ENCODE measurements at places on chromosomes 12 and 14.

- no peak for DNase-seq
Measured at GRCh38 chr12:32110942-32111341, 4.3 kb downstream of the BICD1 start.

GRCh38 chr12:55043542-55043941 lies 23.8 kb downstream of the NEUROD4 start:
- no peak for DNase-seq

- DNase-seq, result no peak
Measured at GRCh38 chr14:52079239-52079959, 10.5 kb upstream of the NID2 start.

- DNase-seq, result no peak
Measured at GRCh38 chr12:25615119-25615518, 62.0 kb upstream of the LMNTD1 start.

DNA sequence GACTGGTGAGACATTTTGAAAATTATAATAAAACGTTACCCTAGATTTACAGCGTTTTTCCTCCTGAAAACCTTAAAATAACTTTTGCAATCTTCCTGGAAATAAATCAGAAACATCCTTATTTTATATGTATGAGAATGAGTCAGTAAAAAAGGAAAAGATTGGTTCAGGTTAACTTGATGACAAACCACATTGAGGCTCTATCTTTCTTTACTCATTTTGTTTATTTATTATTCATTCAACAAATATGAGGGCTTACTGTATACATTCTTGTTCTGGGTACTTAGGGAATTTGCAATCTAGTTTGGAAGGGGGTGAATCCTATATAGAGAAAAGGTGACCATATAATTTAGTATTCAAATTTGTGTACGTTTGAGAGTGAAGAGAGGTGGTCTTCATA lies 156.6 kb downstream of the UNC79 start:
- DNase-seq, result no peak

GRCh38 chr14:71856199-71856919 lies 75.9 kb upstream of the RGS6 start:
- DNase-seq, result no peak

DNA sequence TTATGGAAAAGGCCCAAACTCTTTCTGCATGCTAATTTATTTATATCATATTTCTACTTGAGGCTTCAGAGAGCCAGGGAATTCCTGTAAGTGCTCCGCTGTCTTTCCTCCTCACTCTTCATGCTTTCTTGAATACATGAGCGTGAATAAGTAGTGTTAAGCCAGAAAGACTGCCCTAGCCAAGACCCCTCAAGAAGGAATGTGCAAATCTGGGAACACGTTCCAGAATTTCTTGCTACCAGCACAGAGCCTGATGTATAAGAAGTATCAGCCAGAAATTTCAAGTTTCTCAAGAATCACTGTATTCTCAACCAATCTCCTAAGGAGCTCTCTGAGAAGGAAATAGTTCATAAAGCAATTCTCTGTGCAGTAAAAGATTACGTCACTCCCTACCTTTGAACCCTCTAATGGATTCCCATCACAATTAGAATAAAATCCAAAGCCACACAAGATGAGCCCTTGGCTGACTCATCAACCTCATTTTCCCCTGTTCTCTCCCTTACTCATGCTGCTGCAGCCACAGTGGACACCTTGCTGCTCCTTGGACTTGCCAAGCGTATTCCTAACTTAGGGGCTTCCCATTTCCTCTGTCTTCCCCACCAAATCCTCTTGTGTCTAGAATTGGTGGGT lies 6.9 kb upstream of the TSPAN8 start:
- DNase-seq, result no peak

- no peak for DNase-seq
Measured at GRCh38 chr12:20643822-20644221, 51.3 kb upstream of the SLCO1C1 start.

DNA sequence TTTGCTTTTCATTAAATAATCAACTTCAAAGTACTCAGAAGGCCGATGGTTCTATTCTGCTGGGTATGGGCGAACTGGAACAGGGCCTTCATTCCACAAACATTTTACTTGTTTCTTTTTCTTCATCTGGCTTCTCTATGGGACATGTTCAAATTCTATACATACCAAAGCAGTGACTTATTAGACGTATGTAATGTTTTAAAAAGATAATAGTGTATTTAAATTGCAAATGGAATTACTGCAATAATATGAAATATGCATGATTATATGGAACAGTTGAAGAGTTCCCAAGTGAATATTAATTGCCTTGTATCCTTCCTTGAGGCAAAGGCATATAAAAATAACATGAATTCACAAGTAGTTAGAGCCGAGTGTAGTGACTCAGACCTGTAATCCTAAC lies 75.5 kb downstream of the FAR2 start:
- DNase-seq, result no peak

DNA sequence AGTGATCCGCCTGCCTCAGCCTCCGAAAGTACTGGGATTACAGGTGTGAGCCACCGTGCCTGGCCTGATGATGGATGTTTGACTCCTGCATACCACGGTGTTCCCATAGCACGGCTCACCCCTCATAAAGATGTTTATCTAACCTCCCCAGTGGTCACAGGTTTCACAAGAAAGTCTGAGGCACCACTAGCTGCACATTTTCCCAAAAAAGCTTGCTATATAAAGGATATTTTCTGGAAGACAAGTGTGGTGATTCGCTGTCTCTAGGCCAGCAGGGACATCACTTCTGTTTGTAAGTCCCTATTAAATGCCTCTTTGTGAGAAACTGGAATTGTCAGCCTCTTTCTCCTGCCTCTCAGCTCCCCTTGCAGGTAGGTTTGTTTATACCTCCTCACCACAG lies 18.3 kb downstream of the PLEK2 start:
- no peak for DNase-seq

DNA sequence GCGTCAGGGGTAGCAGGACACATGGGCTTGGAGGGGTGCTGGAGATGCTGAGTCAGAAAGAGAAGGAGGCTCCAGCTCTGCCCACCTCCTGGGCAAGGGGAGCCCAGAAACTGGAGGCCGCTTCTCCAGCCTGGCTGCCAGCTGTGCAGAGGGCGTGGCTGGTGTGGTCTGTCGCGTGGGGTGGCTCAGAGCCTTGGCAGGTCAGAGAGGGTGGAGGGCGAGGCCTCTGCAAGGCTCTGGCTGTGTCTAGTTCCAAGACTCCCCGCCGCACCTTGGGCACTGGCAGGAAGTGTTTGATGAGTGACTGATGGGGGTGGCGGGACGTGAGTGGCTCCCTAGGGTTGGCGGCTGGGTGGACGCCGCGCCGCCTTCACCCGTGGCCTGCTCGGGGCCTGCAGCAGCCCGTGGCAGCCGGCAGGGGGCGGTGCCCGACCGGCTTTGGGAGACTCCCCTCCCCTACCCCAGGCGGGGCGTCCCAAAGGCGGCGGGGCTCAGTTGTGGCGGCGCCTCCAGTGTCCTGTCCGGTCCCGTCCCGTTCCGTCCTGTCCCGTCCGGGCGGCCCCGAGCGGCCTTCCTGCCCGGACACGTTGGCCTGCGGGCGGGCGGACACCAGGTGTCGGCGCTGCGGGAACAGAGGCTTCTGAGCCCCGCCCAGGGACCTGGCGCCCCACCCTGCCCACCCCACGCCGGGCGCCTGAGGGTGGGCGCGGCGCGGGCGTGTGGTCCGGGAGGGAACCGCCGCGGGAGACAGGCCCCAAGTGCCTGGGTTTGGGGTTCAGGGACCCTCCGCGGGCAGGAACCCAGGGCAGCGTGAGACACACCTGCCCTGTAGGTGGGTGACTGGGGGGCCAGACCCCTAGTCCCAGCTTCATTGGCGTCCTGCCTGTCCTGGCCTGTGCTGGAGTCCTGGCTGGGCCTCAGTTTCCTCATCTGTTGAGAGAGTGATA lies 39.7 kb downstream of the KRT80 start:
- DNase-seq, result no peak

DNA sequence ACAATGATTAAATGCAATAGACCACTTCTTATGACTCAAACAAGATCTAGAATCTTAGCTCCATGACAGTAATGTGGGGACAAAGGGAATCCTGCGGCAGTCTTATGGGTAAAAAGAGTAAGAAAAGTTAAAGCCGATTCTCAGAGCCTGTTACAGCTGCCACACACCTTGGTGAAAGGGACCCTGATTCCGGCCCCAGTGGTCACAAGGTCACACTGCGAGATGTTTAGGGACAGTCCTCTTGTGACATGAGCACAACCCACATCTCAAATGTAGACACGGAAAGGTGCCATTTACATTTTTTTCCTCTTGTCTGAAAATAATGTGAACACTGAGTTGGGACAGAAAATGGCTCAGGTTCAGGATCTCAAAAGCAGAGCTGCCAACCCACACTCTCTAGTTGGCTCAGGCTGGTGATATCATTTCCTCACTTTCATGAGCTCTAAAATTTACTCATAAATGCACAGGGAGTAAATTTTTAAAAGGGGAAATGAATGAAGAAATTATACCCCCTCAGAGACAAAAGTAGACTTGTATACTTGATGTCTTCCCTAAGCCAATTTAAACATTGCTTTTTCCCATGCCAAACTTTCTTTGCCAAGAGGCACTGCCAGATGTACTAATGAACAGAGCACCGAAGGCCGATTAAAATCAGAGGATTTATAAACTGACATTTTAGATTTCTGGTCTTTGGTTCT lies 113.1 kb upstream of the OVCH1 start:
- peak; percentile 81 for DNase-seq

GRCh38 chr14:68854421-68854820 lies 61.6 kb upstream of the ZFP36L1 start:
- no peak for DNase-seq

DNA sequence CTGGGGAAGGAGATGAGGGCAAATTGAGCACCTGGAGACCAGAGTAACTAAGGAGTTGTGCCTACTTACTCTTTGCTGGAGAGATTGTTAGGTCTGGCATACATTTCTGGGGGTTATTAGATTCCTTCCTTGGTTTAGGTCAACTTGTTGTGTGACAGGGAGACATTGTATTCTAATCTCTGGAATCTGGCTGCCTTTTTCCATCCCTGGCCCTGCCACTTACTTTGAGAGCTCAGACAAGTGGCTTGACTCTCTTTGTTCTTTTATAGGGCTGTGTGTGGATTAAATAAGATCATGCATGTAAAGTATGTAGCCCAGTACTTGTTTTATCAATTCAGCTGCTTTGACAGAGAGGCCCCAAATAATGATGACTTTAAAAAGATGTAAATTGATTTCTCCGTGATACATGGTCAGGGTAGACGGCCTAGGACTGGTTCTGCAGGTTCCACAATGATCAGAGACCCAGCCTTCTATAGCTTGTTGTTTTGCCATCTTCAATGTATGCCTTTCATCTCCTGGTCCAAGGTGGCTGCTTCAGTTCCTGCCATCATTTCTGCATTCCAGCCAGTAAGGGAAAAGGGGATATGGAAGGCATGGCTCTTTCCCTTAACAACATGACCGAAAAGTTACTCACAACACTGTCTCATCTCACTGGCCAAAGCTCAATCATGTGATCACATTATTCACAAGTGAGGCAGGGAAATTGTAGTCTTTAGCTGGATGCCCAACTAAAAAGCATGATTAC lies 72.6 kb downstream of the CHST11 start:
- no peak for DNase-seq

GRCh38 chr12:103858953-103859601 lies 18.0 kb upstream of the NT5DC3 start:
- DNase-seq, result no peak

DNA sequence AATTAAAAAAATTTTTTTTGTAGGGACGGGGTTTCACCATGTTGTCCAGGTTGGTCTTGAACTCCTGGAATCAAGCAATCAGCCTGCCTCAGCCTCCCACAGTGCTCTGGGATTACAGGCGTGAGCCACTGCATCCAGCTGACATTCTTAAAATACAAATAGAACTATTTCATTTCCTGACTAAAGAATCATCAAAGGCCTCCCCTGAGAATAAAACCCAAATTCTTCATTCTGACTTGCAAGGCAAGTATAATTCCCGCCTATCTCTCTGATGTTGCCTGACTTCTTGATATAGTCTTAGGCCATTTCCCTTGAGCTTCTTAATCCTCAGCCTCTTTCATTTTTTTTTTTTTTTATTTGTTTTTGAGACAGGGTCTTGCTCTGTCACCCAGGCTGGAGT lies 4.4 kb upstream of the BICD1 start:
- no peak for DNase-seq

- DNase-seq, result no peak
Measured at GRCh38 chr12:71475280-71475679, 35.7 kb downstream of the LGR5 start.

- peak; percentile 0 for DNase-seq
Measured at GRCh38 chr12:46661110-46661845, 164.5 kb downstream of the SLC38A4 start.

DNA sequence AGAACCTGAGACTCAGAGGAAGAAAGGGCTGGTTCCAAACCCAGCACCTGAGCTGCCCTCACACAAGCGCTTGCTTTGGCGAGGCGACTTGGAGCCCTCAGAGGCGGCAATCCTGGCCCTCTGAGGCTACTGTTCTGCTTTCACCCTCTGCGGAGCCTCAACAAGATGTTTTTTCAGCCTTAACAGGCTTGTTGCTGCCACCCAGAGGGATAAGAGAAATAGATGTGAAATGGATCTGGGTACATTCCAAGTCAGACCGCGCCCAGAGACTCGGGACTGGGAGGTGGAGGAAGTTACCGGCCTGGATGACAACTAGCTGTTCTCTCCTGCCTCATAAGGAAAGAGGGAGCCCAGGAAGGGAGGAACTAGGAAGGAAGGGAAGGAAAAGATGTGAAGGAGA lies 89.6 kb downstream of the TTC7B start:
- DNase-seq, result peak; percentile 29

DNA sequence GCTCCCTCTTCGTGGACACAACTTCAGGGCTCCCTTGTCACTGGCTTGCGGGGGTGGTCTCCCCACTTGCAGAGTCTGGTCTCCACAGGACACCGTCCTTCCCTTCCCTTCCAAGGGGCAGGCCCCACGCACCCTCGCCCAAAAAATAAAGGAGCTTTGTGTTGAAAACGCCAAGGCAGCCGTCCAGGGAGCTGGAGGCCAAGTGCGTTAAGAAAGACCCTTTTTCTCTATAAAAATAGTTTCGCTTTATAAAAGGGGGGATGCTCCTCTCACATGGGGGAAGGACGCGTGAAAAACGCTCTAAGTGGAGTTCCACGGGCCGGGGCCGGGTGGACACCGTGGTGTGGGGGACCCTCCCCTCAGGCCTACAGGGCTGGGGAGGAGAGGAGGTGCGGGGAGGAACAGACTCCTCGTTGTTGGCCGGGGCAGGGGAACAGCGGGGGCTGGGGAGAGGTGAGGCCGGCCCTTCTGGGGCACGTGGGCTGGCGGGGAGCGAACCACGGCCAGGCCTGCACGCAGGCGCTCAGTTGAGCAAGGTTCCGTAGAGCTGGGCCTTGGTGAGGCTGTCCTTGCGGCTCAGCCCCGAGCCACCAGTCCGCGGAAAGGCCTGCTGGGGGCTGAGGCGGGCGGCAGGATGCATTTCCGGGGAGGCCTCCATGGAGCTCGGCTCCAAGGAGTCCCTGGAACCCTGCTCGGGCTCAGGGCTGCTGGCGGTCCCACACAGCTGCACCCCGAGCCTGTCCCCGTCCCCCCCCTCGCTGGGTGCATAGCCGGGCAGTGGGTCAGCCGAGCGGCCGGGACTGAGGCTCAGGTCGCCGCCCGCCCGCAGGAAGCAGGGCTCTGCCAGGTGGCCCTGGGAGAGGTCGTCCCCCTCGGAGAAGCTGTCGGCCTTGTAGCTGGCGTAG lies 49.5 kb downstream of the BEGAIN start:
- DNase-seq, result no peak

Data from NCI-H446 treated with DMSO at 0.1 percent for 48 hours (cell line).